ENCODE measurements at places on chromosomes 2 and 18. TPM values are rescaled to one million over a fixed set of nuclear protein-coding genes. Genes with fewer than 3 reads are reported as not detected.

DNA sequence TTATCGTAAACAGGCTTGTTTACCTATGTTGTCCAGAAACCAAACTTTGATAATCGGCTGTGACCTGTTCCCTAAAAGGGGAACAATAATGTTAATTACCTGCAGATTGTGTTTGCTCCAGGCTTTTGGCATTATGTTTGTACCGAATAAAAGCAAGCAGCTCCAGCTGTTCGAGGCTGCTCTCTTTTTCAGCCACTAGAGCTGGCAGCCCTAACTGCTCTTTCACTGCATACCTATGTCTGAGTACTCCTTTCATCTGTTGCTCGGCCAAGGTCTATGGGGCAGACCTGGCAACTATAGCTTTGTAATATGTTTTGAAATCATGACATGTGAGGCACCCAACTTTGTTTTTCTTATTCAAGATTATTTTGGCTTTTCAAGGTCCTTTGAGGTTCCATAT lies 77.8 kb upstream of the EHBP1 start:
- H3K4me1 ChIP-seq, result no peaks in the 10 kb centered on the region
- no peak overlapping the region for H3K27ac ChIP-seq
- H3K4me3 ChIP-seq, result no peak overlapping the region
- H3K36me3 ChIP-seq, result no peaks in the 10 kb centered on the region
- no peaks in the 10 kb centered on the region for H3K27me3 ChIP-seq
- no peak for DNase-seq

DNA sequence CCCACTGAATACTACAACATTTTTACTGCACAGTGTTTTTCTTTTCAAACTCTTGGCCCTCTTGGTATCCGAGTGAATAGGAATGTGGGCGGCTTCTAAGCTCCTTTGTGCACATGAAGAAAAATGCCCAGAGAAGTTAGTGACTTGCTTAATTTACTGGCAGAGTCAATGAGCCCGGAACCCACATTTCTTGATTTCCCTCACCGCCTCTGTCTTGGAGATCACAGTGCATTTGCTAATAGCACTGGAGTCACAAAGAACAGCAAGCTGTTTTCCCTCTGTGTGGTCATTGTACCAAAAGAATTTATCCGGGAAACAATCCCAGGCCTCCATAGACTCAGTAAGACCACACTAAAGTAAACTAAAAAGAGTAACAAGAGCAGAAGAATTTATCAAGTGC lies 18.9 kb downstream of the STON1 start:
- H3K36me3 ChIP-seq, result no peaks in the 10 kb centered on the region
- no peak overlapping the region for H3K27ac ChIP-seq
- H3K4me1 ChIP-seq, result no peaks in the 10 kb centered on the region
- no peak for DNase-seq
- no peak overlapping the region for H3K4me3 ChIP-seq
- H3K27me3 ChIP-seq, result no peaks in the 10 kb centered on the region

- H3K4me3 ChIP-seq, result no peak overlapping the region
- no peaks in the 10 kb centered on the region for H3K27me3 ChIP-seq
- no peak for DNase-seq
- peaks cover 25% of the 10 kb centered on the region for H3K4me1 ChIP-seq
- H3K27ac ChIP-seq, result no peak overlapping the region
These were observed 35.1 kb upstream of the VPS54 start for GRCh38 chr2:64054161-64054915.

DNA sequence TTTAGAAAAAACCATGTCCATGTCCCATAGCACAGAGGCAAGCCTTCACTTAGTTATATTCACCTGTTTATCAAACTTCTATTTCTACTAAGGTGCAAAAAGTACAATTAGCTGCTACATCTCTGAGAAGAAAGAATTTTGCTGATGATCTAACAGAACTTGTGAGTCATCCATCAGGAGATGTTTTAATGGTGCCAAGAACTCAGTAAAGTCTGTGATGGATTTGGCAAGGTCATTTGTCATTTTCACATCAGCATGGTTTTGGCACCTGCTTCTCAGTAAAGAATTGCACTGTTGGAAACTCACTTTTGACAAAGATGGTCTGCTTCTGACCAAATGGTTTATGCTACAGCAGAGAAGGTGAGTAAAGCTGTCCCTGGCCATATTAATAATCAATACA lies 195.7 kb upstream of the TMEFF2 start:
- H3K4me1 ChIP-seq, result no peaks in the 10 kb centered on the region
- no peak overlapping the region for H3K27ac ChIP-seq
- no peak overlapping the region for H3K4me3 ChIP-seq
- no peaks in the 10 kb centered on the region for H3K36me3 ChIP-seq
- no peaks in the 10 kb centered on the region for H3K27me3 ChIP-seq

GRCh38 chr2:31002537-31003150 lies 135.6 kb downstream of the GALNT14 start:
- no peaks in the 10 kb centered on the region for H3K27me3 ChIP-seq
- H3K4me1 ChIP-seq, result no peaks in the 10 kb centered on the region
- H3K27ac ChIP-seq, result no peak overlapping the region
- H3K4me3 ChIP-seq, result no peak overlapping the region
- no peaks in the 10 kb centered on the region for H3K36me3 ChIP-seq

DNA sequence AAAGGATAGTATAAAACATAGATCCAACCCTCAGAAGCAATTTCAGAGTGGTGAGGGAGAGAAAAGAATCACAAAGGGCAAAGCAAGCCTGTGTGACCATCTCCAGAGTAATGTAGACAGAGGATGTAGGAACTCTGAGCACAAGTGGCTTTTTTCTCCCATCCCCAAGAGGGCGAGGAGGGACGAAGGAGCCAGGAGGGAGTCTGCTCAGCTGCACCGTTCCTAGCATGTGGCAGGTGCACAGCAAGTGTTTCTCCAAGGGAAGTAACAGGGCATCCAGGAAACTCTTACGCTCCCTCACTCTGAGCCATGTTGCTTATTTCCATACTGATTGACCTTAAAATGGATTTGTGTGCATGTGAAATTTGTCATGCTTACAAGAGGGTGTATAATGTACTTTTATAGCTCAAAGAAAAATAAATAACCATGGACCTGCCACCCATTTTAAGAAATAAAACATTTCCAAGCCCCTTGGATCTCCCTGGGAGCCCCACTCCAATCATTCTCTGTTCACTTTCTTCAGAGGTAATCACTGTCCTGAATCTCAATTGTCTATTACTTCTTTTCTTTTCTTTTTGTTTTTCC lies 37.8 kb upstream of the SEC11C start:
- DNase-seq, result no peak
- no peaks in the 10 kb centered on the region for H3K36me3 ChIP-seq
- no peak overlapping the region for H3K4me3 ChIP-seq
- H3K4me1 ChIP-seq, result no peaks in the 10 kb centered on the region

DNA sequence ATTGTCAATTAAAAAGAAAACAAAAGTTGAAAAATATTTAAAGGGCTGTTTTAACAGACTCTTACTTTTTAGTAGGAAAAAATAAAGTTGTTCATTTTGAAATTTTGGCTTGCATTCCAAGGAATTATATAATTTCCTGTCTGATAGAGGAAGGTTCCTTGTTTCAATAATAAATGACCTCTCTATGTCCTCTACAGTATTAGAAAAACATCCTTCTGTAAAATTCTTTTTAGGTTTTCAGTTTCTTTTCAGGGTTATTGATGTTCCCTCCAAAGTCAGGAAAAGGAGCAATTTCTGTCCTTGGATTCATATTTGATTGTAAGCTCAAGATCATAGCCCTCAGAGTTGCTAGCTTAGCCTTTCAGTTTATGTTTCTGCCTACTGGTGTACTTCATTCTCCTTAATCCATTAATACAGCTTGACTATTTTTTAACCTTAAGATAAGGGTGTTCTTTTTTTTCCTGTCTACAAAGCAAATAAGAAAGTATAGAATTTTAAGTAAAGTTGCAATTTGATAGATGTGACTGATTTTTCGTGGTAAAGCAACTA lies 125.2 kb upstream of the COL3A1 start:
- no peaks in the 10 kb centered on the region for H3K27me3 ChIP-seq
- no peak overlapping the region for H3K4me3 ChIP-seq
- no peak for DNase-seq
- no peaks in the 10 kb centered on the region for H3K36me3 ChIP-seq

DNA sequence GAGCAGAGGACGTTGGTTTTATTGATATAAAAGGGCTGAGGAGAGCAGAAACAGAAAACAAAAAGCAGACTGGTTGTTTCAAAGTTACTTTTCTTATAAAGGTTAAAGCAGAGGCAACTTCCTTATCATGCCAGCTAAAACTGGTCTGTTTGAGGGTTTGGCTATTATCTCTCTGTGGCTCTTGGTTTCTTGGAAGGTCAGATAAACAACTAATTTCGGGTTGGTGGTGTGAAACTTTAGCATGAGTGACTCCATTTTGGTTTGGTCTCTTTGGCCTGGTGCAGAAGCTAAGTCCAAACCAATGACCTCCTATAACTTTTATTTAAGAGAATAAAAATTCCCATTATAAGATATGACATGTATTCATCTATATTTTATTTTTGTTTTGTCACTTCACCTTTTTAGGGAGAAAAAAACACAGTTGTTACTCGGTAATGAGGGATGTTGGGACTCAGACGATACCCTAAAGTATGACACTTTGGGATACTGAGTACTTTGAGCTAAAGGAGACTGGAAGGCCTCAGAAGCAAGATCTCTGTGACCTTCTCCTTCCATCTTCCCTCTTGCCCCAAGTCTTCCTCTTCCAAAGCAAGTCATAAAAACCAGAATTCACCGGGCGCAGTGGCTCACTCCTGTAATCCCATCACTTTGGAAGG lies 23.3 kb downstream of the TNFAIP6 start:
- H3K27me3 ChIP-seq, result no peaks in the 10 kb centered on the region
- DNase-seq, result no peak
- H3K4me3 ChIP-seq, result no peak overlapping the region
- H3K36me3 ChIP-seq, result no peaks in the 10 kb centered on the region
- H3K27ac ChIP-seq, result no peak overlapping the region

GRCh38 chr2:240817496-240818292 lies 2.3 kb downstream of the KIF1A start:
- H3K4me1 ChIP-seq, result no peaks in the 10 kb centered on the region
- no peak for DNase-seq
- no peak overlapping the region for H3K4me3 ChIP-seq
- peaks cover 13% of the 10 kb centered on the region for H3K27me3 ChIP-seq
- H3K36me3 ChIP-seq, result no peaks in the 10 kb centered on the region

DNA sequence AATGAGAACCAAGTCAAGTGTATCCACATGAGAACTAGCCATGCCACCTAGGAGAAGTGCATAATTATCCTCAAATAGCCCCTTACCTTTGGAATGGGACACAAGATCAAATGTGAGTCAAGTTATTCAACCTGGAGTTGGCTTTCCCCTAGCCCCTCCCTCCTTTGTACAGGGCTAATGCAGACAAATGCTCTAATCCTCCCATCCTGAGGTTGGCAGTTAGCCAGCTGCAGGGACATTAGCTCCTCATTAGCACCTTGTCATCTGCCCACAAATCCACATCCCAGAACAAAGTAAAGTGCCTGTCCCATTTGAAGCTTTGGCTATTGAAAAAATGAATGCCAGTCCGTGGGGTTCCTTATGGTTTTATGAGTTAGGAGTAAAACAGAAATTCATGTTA lies 294.1 kb upstream of the FANCL start:
- no peak overlapping the region for H3K4me3 ChIP-seq
- no peak overlapping the region for H3K27ac ChIP-seq
- no peaks in the 10 kb centered on the region for H3K4me1 ChIP-seq
- H3K36me3 ChIP-seq, result no peaks in the 10 kb centered on the region
- 0 out of 2 replicates have a peak, but pooled peaks cover 2% of the 10 kb centered on the region for H3K27me3 ChIP-seq
- DNase-seq, result no peak

GRCh38 chr2:69138247-69138772 lies 125.3 kb downstream of the ANTXR1 start:
- no peak for DNase-seq
- no peak overlapping the region for H3K27ac ChIP-seq
- no peak overlapping the region for H3K4me3 ChIP-seq

GRCh38 chr2:151953467-151953866 lies 125.2 kb upstream of the ARL5A start:
- no peaks in the 10 kb centered on the region for H3K27me3 ChIP-seq
- H3K4me3 ChIP-seq, result no peak overlapping the region
- H3K27ac ChIP-seq, result no peak overlapping the region
- no peaks in the 10 kb centered on the region for H3K36me3 ChIP-seq
- H3K4me1 ChIP-seq, result no peaks in the 10 kb centered on the region

DNA sequence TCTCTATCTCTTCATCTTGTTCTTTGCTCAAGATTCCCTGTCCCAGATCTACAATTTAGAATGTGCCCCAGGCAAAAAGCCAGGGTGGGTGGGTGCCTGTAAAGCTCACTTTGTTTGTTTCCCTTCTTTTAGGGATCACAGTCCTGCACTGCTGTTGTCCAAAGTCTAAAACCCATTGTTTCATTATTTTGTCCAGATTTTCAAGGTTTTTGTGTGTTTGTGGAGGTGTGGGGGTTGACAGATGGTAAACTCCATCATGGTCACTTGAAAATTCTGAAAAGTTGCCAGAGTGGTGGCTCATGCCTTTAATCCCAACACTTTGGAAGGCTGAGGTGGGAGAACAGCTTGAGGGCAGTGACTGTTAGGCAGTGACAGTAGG lies 41.5 kb downstream of the YES1 start:
- H3K27me3 ChIP-seq, result no peaks in the 10 kb centered on the region
- no peak for DNase-seq
- H3K27ac ChIP-seq, result no peak overlapping the region
- H3K4me3 ChIP-seq, result no peak overlapping the region

DNA sequence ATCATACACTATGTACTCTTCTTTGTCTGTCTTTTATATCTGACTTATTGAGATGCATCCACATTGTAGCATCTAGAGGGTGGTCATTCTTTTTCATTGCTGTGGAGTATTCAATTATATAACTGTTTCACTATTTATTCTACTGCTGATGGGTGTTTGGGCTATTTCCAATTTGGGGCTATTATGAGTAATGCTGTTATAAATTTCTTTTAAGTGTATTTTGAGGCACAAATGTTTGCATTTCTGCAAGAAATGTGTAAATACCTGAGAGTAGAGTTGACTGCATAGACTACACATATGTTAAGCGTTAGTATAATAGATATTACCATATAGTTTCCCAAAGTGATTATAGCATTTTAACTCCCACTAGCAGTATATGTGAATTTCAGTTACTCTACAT lies 26.9 kb upstream of the PPP1R1C start:
- H3K4me3 ChIP-seq, result no peak overlapping the region
- no peaks in the 10 kb centered on the region for H3K4me1 ChIP-seq
- no peaks in the 10 kb centered on the region for H3K27me3 ChIP-seq
- no peaks in the 10 kb centered on the region for H3K36me3 ChIP-seq
- no peak overlapping the region for H3K27ac ChIP-seq
- no peak for DNase-seq

DNA sequence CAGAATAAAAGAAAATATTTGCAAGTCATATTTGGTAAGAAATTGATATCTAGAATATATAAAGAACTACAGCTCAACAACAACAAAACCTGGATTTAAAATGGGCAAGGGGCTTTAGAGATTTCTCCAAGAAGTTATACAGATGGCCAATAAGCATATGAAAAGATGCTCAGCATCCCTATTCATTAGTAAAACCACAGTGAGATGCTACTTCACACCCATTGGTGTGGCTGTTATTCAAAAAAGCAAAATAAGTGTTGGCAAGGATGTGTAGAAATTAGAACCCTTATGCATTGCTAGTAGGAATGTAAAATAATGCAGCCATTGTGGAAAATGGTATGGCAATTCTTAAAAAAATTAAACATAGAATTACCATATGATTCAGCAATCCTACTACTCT lies 29.8 kb downstream of the TANK start:
- H3K27ac ChIP-seq, result no peak overlapping the region
- no peaks in the 10 kb centered on the region for H3K4me1 ChIP-seq
- peaks cover 2% of the 10 kb centered on the region for H3K36me3 ChIP-seq
- no peak overlapping the region for H3K4me3 ChIP-seq

Gene GPR75
- 2.5 TPM for total RNA-seq

Gene ONECUT2
- 0.03 TPM for total RNA-seq

Gene RAB3GAP1
- total RNA-seq, result 25.2 TPM

Gene SLC4A5
- 4.4 TPM for total RNA-seq

Gene IGFBP5
- total RNA-seq, result 2.8 TPM

Gene CRYGD
- total RNA-seq, result not detected

Gene DNAJC5G
- not detected for total RNA-seq

Gene POMC
- 6.2 TPM for total RNA-seq

Gene NTSR2
- not detected for total RNA-seq

Gene LRATD1
- total RNA-seq, result 0.05 TPM

Gene SCLY
- total RNA-seq, result 34.3 TPM

Gene MAL
- 1.8 TPM for total RNA-seq

Data from GM12878 (cell line).